ENCODE measurements at places on chromosomes 16 and 17.

DNA sequence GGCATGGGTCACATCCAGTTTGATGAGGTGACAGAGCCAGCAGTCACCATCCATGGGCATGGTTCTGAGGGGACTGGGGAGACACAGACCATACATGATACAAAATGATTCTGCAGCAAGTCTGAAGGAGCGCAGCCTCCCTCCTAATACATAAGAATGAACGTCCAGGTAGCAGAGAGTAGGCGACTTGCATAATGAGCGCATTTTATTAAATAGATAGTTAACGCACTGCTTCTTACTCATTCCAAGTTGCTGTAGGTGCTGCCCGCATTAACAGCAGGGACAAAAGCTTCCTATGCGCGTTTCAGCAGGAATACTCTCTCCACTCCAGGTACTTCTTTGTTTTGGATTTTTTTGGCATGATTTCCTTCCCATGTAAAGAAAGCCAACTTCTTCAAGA is 73.8 kb downstream of the SLC5A11 start:
- no peak for DNase-seq

DNA sequence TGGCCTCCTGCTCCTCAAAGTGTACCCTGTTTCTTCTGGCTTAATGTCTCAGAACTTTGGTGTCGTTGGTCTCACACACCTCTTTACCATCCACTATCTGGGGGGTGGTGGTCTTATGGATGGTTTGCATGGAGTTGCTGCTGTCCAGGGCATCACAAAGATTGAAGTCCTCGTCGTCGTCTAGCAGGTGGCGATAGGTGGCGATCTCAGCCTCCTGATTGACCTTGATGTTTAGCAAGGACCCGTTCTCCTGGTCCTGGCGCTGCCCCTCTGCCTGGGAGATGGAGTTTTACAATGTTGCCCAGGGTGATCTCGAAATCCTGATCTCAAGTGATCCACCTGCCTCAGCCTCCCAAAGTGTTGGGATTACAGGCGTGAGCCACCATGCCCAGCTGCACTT is 31.1 kb upstream of the HELZ start:
- DNase-seq, result no peak

DNA sequence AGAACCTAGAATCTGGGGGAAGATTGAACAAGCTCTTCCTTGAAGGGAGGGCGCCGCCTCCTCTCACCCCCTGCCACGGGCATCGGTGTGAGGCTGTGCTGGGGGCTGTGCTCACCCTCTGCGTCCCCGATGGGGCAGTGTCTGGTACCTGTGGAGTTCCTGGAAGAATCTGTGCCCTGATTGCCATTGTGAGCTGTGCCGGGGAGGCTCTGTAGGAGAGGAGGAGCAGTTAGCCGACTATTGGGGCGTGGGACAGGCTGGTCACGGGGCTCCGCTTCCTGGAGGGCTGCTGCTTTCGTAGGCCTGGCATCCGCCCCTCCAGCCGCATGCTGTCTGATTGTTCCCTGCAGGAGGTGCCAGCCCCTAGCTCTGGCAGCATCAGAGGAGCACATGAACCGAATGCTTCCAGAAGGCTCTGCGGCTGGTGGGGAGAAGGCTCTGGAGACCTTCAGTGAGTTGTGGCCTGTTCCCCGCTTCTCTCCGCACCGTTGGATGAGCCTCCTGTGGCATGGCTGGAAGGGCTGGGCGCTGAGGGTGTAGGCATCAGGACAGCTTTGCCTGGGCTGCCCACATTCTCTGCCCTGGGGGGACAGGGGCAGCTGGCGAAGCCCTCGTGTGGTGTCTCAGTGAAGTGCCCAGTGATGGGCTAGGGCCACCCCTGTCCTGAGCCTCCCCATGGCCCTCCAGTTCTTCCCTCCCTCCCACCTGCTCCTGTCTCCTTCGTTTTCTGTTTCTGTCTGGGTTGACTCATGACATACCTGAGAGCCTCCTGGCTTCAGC is 86.9 kb downstream of the SEC14L1 start:
- DNase-seq, result no peak

- DNase-seq, result peak; percentile 71
Observed at GRCh38 chr17:37844158-37844976, 79.8 kb upstream of the TBC1D3K start.

DNA sequence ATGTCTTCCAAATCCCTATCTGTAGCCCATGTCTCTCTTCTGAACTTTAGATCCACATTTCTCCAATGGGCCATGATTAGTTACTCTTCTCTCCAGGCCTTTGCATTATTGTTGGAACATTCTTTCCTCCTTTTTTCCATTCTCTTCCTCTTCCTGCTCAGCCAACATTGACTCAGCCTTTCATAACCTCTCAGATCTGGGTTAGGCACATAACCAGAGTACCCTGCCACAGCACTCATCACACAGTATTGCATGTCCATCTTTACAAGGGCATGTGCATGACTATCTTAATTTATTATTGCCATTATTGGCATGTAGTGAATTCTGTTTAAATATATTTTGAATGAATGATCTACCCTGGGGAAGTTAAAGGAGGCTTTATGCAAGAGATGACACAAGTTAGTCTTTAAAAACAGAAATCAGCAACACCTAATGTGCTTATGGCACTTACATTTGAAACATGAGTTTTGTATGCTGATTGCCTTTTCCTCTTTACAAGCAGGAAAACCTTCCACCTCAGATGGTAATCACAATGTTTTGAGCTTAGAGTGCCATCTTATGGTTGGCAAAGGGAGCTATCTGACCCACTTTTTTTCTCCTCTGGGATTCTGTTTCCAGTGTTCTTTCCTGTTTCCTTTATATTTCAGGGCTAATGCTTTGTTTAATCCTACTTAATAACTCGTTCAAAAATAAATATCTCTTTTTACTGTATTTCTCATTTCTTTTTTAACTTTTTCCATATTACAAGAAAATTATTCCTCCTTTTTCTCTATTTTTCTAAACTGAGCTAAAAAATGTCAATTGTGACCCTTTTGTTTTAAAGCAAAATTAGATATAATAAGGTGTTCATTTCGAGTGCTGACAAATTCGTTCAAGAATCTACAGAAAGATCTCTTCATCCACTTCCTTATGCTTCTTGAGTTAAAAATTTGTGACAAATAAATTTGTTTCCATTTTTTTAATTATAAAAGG is 151.0 kb upstream of the RBL2 start:
- DNase-seq, result peak; percentile 8

DNA sequence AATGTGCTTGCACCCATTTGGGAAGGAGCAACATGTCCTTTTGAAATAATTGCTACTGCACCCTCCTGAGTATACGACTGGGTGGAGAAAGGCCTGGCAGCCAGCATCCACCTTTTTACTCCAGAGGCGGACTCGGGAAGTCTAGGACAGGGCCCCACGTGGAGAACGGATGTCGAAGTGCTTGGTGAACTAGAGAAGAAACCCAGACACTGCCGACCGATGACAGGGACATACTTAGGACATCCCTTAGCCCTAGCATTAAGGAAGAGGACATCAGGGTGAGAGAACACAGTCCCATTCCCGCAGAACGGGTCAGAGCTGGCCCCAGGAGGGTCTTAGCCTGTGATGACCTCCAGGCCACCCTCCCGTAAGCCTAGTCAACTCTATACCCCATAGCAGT is 3.8 kb downstream of the YBX2 start:
- DNase-seq, result no peak

DNA sequence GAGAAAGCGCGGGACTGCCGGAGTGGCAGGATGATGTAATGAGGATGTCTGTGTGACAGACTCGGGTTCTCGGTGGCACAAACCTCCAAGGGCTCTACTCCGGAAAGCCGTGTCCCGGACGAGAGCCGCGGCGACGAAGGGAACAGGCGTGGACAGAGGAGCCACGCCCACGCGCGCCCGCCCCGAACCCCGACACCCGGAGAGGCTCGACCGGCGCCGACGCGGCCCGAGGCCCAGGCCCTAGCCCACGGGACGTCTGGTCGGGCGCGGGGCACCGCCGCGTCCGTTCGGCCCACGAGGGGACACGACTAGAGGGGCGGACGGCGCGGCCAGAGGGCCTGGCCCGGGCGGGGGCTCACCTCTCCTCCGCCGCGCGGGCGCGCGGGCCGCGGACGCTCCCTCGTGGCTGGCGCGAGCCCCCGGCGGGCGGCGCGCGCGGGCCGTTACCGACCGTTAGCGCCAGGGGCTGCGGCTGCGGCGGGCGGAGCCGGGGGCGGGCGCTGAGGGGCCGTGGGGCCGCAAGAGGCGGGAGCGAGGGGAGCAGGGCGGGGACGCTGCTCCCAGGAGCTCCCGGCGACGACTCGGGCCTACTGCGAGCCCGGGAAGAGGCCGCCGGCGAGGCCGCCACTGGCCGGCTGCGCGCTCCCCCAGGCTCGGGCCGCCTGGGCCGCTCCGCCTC is 2.1 kb upstream of the IRX5 start:
- DNase-seq, result peak; percentile 45

GRCh38 chr16:30853758-30854157 is 40.1 kb downstream of the BCL7C start:
- no peak for DNase-seq

DNA sequence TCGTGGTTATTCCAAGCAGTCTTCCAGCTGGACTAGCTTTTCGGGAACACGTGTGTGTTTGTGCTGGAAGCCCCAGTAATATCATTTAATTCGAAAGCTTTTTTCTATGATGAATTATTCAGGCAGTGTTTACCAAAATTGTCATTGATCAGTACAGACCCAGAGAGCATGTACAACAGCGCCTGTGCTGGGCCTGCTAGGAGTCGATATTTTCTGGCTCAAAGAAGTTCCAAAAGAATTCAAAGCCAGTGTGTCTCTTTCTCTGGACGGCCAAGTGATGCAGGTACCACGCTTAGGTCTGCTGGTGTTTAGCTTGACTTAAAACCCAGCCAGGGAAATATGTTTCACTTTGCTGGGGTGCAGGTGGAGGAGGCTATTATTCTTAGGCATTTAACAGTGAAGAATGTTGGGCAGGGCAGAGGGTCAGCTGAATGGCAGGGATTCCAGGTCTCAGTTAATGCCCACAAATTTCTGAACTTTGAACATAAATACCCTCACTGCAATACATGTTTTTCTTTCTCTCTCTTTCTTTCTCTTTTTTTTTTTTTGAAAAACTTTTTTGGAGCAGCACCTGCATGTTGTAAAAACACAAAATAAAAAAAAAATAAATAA is 401.3 kb downstream of the WWOX start:
- no peak for DNase-seq

DNA sequence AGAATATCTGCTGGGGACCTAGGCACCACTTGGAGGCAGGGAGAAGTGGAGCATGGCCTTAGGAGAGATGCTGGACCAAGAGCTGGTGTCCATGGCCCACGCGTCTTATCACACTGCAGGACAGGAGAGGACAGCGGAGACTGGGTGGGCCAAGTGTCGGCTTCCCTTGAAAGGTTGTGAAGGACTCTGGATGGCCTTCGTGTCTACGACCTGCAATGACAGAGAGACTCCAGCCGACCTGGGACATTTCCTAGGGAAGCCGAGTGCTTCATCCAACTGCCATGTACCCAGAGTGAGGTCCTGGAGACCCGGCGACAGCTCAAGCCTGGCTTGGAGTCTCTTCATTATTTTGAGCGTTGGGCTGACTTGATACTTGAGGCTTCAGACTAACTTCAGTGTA is 20.5 kb downstream of the C1QTNF1 start:
- DNase-seq, result no peak

- DNase-seq, result no peak
Observed at GRCh38 chr17:34313164-34313563, 6.1 kb upstream of the CCL8 start.

DNA sequence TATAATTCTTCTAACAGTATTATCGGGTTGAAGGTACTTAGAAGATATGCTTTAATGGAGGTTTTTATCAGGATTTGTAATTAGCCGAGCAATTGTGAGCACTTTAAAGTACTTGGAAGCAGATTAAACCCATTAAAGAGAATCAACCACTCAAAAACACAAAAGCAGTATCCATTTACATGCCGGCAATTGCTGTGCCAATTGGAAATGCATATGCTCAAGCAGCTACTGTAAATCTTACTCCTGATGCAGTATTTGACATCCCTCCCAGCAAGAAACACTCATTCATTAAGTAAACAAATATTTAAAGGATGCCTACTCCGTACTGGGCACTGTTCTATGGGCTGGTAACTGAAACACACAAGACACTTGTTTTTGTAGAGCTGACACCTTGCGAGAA is 11.4 kb upstream of the CCL1 start:
- DNase-seq, result no peak

- no peak for DNase-seq
Observed at GRCh38 chr16:1647856-1648255, 30.2 kb upstream of the JPT2 start.

DNA sequence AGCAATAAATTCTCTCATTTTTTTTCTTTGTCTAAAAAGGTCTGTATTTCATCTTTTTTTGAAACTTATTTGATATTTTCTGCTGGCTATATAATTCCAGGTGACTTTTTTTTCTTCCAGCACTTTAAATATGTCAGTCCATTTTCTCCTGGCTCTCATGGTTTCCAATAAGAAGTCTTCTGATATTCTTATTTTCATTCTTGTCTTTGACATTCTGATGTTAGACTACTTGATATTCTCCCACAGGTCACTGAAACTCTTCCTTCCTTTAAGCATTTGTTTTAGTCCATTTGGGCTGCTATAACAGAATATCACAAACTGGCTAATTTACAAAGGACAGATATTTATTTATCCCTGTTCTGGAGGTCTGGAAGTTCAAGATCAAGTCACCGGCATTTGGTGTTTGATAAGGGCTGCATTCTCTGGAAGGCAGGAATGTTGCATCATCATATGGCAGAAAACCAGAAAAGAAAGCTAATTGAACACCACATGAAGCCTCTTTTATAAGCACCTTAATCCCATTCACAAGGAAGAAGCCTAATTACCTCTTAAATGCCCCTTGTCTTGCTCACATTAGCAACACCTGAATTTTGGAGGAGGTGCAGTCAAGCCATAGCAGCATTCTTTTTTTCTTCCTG is 242.1 kb upstream of the TNRC6C start:
- DNase-seq, result no peak

DNA sequence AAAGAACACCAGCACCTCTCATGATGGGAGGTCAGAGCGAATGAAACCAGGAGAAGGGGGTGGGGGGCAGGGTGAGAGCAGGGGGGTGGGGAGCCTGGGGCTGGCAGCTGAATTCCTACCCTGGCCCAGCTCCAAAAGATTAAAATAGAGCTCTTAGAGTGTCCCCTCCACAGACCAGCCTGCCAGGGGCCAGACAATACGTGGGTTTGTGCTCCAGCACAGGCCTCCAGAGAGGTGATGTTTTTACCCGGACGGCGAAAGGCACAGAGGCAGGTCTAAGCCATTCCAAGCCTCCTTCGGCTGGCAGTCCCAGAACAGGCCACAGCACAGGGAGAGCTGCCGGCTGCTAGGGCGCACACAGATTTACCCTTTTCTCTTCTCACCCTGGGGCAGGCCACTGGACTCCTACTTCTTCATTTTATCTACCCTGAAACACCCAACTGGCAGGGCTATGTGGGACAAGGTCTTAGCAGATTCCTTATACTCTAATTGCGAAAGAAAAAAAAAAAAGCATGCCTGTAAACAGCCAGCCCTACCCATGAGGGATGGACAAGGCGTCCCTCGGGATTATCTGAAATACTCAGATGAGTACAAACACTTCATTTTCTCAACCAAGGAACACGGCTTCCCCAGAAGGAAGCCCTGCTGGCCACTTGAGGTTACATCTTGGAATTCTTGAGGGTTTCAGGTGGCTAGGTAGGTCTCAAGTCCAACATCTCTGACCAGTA is 71.9 kb upstream of the NOG start:
- no peak for DNase-seq
